D721Med (cell line): ENCODE measurements at places on chromosomes 12 and 14.

GRCh38 chr12:31249356-31249755, 76.6 kb downstream of the SINHCAF start:
- DNase-seq: no peak

DNA sequence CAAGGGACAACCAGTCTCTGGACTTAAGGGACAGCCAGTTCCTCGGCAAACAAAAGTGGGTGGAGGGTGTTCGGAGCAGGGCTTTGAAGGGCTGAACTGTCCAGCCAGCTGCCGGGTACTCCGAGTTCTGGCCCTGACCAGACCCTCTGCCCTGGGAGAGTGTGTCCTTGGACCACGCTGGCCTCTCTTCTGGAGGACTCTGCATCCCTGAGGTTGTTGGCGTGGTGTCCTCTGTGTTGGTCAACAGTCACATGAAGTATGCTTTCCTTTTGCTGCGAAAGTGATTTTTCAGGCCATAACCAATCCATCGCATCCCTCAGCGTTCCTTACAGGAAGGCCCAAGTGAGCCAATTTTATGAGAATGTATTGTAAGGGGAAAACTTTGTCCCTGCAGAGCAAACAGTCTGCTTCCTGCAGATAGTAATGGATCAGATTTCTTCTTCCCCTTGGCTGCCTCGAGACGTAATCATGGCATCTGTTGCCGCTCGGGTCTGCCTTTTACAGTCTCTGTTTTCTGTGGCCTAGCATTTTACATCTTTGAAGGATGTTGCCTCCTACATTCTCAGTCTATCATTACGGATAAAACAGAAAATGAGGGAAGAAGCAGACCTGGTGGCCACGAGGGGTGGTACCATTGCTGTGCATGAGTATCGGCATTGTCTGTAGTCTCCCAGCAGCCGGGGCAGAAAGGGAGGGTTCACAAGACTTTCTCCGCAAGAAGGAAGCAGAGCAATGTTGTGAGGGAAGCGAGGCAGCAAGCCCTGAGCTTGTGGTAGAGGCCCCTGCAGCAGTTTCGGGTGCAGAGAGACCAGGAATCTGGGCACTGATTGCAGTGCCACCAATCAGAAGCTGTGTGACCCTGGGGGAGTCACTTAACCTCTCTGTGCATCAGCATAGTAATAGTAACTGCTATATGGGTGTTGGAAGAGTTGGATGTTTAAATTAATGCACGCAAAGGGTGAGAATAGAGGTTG, 47.4 kb downstream of the SMIM41 start:
- DNase-seq: peak; percentile 2

DNA sequence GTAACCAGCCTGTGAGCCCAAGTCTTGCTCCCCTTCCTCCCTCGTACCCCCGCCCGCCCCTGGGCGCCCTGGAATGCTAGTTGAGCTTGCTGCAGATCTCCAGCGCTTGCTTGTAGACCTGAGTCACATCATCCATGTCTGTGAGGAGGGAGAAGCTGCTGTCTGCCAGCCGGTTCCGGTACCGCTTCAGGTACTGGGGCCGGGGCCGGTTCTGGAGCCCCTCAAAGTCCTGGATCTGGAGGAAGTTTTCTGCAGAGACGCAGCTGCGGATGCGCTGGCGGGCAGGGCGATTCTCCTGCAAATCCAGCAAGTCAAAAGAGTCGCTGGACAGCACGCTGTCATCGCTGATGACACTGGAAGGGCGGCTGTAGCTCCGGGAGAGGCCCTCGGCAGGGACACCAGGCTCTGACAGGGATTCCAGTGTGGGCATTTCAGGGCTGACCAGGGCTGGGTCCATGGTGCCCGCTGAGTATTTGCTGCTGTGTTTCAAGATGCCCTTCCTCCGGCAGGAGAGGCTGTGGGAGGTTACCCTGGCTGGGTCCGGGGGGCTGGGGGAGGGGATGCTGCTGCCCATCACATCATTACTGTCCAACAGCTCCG, 71.9 kb downstream of the NUAK1 start:
- no peak for DNase-seq

GRCh38 chr14:33711811-33712216, 239.1 kb downstream of the EGLN3 start:
- no peak for DNase-seq

- DNase-seq: no peak
Measured at GRCh38 chr12:104360983-104361707, 57.6 kb downstream of the EID3 start.

DNA sequence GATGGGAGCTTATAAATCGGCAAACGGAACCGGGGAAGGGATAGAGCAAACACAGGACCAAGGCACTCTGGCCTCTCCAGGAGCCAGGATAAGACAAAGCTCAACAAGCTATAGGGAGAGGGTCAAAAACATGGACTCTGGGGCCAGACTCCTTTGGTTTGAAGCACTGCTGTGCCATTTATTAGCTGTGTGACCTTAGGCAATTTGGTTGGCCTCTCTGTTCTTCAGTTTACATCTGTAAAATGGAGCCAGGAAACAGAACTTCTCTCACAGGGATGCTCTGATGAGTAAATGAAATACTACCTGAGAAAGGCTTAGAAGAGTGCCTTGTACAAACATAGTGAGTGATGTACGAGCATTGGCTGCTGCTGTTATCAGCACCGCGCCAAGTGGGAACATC, 213.3 kb upstream of the PWP1 start:
- no peak for DNase-seq

DNA sequence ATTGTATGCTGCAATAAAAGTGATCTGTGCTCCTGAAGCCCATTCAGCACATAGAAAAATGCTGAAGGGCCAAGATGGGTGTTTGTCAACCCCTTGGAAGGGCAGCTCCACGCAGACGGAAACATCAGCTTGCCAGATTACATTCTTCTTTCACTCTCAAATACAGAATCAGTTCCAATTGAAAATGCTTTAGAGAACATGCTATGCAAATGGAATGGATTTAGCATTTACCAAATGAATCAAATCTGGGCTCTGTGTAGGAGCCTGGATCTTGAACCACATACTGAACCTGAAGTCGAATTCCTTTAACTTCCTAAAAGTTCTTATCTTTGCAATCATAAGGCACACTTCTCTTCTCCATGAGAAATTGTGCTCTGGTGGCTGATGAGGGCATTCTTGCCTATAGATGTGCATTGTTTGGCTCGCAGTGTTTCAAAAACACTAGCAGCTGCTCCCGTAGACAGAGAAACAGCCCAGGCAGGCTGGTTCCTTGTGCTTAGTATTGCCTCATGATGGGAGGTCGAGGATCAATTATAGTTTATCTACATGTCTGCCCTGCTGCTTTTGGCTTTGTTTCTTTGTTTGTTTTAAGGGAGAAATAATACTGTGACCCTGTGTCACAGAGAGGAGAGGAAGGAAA, 489.8 kb upstream of the FLRT2 start:
- no peak for DNase-seq

DNA sequence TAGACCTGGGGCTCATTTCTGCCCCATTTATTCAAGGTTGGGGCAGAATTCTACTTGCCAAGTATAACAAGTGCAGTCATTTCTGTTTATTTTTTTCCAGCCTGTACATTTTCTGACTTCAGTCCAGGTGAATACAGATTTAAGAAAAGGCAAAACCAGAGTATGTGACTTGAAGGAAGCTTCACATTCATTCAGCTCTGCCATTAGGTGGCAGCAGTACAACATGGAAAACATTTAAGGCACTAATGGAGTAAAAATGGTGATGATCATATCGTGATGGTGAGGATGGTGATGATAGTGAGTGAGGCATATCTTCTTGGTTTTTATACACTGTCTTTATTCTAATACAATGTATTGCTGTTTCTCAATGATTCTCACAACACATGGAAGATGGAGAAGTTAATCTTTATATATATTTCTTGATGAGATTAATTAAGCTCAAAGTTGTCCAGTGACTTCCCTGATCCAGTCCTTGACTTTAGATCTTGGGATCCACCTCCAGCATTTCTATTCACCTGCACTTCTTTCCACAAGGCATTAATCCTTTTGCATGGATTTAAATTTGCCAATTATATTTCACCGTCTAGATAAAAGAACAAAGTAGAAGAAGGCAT, 176.7 kb upstream of the SEL1L start:
- no peak for DNase-seq

DNA sequence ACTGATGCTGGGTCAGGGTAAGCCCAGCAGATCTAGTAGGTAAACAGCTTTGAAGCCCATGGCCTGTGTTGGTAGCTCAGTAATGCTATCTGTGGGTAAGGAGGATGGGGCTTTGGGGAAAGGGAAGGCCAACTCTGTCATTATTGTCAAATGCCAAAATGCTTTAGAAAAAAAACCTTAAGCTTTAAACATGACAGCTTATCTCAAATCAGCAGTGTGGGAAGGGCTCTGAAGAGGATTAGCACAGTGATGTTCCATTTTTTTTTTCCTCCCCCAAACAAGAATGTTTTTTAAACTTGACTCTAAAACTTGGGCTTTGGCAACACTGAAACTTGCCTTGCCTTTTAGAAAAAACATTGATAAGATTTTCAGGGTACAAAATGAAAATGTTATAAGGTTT, 11.7 kb downstream of the DAAM1 start:
- DNase-seq: no peak

DNA sequence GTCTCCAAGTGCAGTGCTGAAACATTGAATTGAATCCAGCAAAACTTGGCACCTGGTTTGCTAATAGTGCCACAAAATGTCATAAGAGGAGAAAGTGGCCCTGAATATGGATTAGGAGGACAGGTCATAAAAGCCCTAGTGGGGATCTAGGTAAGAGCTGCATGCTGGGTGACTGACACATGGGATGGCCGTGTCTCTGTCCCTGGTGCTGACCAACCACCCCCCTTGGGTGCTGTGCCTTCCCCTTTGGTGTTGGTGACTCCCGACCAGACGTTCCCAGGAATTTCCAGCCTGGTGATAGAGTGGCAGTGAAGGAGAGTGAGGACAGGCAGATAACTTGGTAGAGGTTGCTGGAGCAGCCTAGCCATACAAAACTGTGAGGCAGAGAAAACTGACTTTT, 142.8 kb downstream of the VRK1 start:
- DNase-seq: no peak
